ENCODE measurements at places on chromosomes 6 and 20. TPM values are rescaled to one million over a fixed set of nuclear protein-coding genes. Genes with fewer than 3 reads are reported as not detected.

GRCh38 chr20:37383229-37383989 lies 37.5 kb downstream of the SRC start:
- DNase-seq: no peak
- H3K36me3 ChIP-seq: no peaks in the 10 kb centered on the region
- H3K4me3 ChIP-seq: no peak overlapping the region
- H3K27ac ChIP-seq: no peak overlapping the region
- no peaks in the 10 kb centered on the region for H3K27me3 ChIP-seq
- peaks cover 5% of the 10 kb centered on the region for H3K4me1 ChIP-seq

OR2H2 gene
- total RNA-seq: not detected

- no peaks in the 10 kb centered on the region for H3K27me3 ChIP-seq
- H3K4me1 ChIP-seq: no peaks in the 10 kb centered on the region
- no peak overlapping the region for H3K27ac ChIP-seq
- DNase-seq: no peak
- H3K4me3 ChIP-seq: no peak overlapping the region
Observed at GRCh38 chr6:111552241-111552744, 53.4 kb downstream of the TRAF3IP2 start.

- no peak for DNase-seq
- H3K27ac ChIP-seq: no peak overlapping the region
- H3K36me3 ChIP-seq: peaks cover 14% of the 10 kb centered on the region
Observed at GRCh38 chr20:58433029-58433647, 44.1 kb downstream of the VAPB start.
